ENCODE measurements at places on chromosomes 7 and 10.

DNA sequence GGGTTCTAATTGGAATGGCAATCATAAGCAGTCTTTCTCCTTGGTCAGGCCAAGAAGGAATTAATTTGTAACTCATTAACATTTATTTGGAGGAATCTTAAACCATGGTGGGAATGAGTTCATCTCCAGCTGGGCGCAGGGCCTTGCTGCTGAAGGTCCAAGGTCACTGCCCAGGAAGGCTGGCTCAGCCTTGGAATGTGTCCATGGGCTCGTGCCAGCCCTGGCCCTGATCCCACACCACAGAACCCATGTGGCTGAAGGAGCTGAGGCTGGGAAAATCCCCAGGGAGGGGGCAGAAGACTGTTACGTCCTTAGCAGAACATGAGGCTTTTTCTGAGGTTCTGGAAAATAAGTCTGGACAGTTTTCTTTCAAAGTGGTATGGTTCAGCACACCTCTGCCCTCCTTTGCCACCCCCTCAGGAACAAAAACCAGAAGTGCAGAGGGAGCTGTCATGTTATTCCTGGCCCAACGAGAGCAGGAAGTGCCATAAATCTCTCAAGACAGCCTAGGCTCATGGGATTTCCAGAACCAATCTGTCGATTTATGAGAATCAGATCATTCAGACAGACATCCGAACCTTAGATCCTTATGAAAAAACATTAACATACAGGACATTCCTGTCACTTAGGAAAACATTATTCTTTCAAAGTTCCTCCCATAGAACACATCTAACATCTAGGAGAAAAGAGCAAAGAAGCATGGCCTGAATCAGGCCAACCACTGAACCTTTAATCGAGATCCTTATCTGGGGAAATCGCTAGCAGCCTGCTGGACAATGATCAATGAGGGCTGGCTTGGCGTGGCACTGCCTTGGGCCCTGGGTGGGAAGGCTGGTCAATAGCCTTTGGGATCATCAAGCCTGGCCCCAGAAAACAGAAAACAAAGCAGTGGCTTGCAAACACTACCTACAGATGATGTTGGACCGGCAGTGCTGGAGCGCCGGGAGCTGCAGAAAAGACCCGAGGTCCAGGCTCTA, 134.3 kb downstream of the TAX1BP1 start:
- DNase-seq, result peak; percentile 88

DNA sequence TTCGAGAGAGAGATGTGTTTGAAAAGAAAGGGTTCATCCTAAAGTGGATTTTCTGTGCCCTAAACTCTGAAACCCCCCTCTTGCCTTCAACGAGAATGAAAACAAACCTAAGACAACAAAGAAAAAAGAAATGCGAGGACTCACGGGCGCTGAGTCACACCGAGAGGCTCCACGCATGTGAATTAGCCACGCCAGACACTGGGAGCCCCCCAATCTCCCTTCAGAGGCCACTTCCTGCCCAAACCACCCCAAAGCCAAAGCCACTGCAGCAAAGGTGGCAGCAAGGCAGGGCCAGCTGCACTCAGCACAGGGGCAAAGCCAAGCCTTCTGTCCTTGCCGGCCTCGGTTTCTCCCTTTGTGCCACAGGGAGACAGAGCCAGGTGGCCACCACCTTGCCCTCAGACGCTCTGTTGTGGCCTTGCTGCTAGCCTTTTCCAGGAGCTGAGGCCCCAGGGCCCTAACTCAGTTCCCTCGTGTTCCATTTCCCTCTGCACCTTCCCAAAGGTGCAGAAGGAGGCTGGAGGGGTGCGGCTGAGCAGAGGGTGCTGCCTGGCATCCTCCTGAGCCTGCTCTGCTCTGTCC, 93.3 kb downstream of the FAM53B start:
- DNase-seq, result peak; percentile 70

DNA sequence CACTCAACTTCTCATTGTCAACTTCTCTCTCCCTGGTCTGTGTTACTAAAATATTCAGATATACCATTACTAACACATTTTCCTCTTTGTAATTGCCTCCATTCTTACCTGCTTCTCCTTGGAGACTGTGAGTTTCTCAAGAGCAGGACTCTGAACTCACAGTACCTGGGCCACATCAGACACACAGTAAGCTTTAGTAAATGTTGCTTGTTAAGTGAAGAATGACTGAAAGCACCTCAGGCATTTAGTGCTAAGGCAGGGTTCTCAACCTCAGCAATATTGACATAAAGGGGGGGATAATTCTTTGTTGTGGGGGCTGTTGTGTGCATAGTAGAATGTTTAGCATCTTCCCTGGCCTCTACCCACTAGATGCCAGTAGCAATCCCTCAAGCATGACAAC, 72.0 kb upstream of the RAB11FIP2 start:
- no peak for DNase-seq

- no peak for DNase-seq
Observed at GRCh38 chr7:1696671-1697498, 26.8 kb downstream of the ELFN1 start.

- DNase-seq, result no peak
Observed at GRCh38 chr10:16989826-16990293, 139.8 kb downstream of the CUBN start.

DNA sequence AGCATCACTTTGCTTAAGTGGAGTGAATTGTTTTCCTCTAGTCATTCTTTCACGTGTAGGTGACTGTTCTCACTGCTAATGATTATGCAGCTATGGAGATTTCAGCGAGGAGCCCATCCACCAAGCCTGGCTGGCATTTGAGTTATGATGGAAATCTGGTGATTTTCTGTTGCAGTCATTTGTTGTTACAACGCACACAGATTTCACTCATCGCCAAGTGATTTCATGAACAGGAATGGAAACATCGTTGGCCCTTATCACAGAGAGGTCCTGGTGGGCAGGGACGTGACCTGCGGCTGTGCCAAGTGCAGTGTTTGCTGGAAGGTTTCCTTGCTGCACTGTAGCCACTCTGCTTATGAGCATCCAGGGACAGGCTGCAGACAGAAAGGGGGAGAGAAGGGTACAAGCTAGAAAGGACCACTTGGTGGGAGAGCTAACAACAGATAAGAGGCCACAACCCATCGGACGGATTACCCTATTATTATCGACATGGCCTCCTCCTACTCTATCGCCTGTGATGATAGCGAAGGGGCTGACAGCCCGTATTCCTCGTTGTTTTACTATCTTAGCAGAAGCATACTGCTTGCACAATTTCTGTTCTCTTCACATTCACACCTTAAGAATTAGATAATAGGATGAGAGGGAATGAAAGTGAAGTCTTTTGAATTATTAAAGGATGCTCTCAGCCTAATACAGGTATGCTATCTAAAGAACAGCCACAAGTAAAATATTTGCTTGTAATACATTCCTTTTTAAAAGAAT, 99.0 kb upstream of the PITRM1 start:
- DNase-seq, result no peak

DNA sequence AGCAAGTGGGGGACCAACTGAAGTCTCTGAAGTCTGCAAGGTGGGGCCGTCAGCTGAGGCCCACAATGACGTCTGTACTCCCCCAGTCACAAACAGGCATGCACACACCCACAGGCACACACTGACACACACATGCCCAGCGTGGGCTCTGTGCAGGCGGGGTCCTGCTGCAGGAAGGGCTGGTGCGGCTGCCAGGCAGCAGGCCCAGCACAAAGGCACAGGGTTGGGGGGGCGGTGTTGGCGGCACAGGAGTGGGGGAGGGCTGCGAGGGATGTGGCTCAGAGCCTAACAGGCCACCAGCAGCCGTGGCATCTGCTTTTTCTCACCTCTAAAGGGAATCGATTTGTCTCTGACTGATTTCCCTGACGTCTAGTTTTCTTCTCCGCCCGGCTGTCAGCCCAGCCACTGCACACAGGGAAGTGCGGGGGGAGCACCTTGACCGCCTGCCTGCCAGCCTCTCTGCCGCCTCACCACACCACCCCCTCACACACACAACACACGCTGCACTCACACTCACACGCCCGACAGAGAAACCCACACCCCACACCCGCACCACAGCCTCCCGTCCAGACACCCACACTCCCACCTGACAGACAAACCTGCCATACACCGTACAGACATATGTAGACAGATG, 43.5 kb upstream of the ZMIZ1 start:
- peak; percentile 25 for DNase-seq

DNA sequence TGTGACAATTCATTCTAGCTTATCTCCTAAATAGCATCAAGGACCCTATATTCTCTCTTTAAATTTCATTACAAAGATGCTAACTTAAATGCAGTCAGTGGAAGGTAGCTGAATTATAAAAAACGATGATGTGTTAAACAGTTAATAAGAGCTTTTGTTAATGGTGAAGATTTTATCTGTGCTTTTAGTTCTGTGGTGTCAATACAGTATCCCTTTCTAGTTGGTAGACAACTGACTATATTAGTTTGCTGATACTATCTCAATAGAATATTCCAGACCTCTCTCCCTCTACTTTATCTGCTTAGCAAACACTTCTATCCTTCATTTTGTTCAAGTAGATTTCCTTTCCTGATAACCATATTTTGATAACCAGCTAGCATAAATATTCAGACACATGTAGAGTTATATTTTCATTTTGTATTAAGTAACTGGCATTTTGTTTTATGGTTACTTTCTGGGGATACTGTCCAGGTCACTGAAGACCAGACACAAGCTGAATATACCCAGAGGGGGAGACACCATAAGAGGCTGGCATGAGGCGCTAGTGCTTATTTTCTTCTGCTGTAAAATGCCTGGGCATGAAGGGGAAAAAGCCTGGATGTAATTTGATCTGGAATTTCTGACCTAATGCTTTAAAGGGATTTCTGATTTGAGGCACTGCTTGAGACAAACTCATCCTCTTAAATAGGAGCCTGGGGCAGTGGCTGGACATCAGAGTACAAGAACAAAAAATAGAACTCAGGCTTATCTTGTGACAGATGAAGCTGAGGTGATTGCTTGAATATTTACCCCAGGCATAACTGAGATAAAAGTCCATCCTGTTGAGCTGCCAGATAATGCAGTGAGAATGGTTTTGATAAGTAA, 197.5 kb downstream of the MALRD1 start:
- DNase-seq, result no peak

Data from posterior cingulate gyrus (tissue), 11 donors.